ENCODE measurements at places on chromosomes 6 and 20.

- no peak for DNase-seq
Observed at GRCh38 chr6:14728396-14729024, 517.4 kb upstream of the JARID2 start.

GRCh38 chr20:4113615-4114603, 98.6 kb upstream of the RNF24 start:
- peak; percentile 78 for DNase-seq

- no peak for DNase-seq
Observed at GRCh38 chr20:36967636-36968035, 16.1 kb upstream of the SAMHD1 start.

DNA sequence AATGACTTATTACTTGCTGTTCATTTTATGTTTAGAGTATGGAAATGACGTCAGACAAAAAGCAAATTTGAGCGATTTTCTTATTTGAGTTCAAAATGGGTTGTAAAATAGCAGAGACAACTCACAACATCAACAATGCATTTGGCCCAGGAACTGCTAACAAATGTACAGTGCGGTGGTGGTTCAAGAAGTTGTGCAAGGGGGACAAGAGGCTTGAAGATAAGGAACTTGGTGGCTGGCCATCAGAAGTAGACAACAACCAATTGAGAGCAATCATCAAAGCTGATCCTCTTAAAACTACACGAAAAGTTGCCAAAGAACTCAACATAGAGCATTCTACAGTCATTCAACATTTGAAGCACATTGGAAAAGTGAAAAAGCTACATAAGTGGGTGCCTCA, 43.8 kb downstream of the REV3L start:
- no peak for DNase-seq

DNA sequence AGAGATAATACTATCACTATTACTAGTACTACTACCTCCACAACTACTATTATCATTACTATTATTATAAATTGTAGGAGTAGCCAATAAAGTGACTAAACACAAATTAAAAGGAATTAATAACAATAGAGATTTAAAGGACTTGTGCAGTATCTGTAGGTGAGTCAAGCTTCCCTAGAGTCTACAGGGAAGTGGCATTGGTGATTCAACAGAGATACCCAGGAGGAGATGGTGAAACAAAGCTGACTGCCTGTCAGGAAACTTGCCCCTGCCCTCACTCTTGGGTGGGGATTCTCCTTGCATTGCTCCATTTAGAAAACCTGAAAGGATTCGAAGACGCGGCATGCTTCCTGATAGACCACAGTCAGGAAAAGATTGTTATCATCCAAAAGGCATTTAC, 23.3 kb upstream of the BCLAF1 start:
- no peak for DNase-seq

DNA sequence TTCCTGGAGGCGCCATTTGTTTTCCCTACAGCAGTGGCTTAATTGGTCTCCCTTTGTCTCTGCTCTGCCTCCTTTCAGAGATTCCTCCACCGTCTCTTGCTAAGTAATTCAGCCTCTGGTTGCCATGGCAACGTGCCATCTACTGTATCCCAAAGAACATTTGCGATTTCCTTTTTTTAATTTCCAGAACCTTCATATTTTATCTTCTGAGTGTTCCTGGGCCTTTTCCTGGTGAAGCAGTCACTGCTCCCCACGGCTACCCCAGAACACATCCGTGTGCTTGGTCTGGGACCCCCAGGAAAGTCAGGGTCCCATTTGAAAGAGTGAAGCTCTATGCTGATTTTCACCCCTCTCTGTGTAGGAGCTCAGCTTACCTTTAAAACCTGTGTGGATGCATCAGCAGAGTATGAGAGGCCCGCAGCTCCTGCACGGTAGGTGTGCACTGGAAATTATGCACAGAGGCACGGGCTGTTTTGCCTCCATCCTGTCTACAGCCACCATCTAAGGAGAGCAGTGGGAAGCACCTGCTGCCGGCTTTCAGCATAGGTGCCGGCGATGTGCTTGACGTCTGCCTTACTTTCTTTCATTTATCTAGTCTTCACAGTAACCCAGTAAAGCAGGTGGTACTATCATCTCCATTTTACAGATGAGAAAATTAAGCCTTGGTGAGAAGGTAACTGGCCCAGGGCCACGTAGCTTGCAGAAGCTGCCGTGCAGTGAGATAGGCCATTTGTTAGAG, 122.8 kb downstream of the SYCP2 start:
- no peak for DNase-seq

DNA sequence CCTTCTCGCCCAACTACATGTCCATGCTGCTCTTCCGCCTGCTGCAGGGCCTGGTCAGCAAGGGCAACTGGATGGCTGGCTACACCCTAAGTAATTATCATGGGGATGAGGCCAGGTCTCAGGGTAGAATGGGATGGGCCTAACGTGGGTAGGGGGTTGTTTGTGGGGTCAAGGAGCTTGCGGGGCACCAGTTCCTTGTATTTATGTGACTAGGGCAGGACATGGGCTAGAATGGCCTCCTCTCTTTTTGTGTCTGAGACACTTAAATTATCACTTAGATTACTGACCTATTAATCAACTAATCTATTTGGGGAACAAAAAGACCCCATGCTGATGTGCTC, 10.7 kb downstream of the SLC22A1 start:
- DNase-seq: no peak

- DNase-seq: peak; percentile 94
Observed at GRCh38 chr6:34526992-34527728, 29.0 kb downstream of the SPDEF start.

- no peak for DNase-seq
Observed at GRCh38 chr6:82874867-82875266, 190.8 kb downstream of the UBE3D start.

DNA sequence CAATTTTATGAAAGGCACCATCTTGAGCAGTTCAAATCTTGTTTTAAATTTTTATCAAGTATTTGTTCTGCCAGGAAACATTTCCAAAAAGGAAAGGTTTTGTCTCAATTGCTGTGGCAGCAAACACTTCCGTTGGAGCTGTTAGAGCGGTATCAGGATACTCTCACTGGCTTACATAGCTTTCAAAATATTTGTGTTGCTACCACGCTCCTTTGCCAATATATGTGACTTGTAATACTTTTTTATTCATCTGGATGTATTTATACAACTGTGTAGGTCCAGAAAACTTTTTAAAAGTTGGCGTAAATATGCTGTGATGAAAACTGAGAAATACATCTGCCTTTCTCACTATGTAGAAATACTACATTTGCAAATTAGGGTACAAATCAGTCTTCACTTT, 37.8 kb upstream of the NHSL1 start:
- no peak for DNase-seq

GRCh38 chr6:44471271-44471981, 83.9 kb downstream of the CDC5L start:
- DNase-seq: no peak

- DNase-seq: no peak
Observed at GRCh38 chr6:167839343-167839742, 12.6 kb downstream of the AFDN start.

- DNase-seq: peak; percentile 43
Observed at GRCh38 chr20:11178946-11179654, 505.3 kb upstream of the JAG1 start.

GRCh38 chr6:1730882-1731281, 121.2 kb downstream of the FOXC1 start:
- DNase-seq: no peak

GRCh38 chr6:30155520-30156261, 5.3 kb downstream of the TRIM10 start:
- no peak for DNase-seq

DNA sequence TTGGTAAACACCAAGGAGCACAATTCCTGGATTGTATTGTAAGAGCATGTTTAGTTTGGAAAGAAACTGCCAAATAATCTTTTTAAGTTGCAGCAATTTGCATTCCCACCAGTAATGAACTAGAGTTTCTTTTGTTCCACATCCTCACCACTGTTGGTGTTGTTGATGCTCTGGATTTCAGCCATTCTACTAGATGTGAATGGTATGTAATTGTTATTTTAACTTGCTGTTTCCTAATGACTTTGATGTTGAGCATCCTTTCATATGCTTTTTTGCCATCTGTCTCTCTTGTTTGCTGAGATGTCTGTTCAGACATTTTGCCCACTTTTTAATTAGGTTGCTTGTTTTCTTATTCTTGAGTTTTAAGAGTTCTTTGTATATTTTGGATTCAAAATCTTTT, 1654.1 kb downstream of the GRIK2 start:
- DNase-seq: peak; percentile 5
